Testis (tissue), 5 donors: ENCODE measurements at places on chromosomes 5 and 9.

DNA sequence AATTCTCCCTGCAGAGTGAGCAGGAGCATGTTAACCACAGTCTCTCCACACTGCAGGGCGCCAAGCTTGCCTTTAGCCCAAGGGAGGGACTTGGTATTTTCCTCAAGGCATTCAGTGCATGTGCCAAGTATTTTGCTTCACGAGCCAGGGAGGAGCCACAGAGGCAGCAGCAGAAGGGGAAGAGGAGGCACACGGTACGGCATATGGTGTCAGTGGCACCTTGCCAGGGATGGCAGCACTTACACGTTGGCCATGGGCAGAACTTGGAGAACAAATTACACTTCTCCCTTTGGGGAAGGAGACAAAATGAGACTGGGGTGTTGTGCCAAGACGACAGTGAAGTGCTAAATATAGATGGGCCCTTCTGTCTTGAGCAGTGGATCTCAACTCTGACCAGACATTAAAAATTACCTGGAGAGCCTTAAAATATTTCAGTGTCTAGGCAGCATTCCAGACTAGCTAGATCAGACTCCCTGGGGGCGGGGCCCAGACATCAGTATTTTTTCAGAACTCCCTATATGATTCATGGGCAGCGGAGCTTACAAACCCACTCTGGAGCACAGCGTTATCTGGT, 155.8 kb downstream of the DRD1 start:
- no peak for DNase-seq

- DNase-seq = no peak
Measured at GRCh38 chr5:68230285-68230684, 14.7 kb downstream of the PIK3R1 start.

DNA sequence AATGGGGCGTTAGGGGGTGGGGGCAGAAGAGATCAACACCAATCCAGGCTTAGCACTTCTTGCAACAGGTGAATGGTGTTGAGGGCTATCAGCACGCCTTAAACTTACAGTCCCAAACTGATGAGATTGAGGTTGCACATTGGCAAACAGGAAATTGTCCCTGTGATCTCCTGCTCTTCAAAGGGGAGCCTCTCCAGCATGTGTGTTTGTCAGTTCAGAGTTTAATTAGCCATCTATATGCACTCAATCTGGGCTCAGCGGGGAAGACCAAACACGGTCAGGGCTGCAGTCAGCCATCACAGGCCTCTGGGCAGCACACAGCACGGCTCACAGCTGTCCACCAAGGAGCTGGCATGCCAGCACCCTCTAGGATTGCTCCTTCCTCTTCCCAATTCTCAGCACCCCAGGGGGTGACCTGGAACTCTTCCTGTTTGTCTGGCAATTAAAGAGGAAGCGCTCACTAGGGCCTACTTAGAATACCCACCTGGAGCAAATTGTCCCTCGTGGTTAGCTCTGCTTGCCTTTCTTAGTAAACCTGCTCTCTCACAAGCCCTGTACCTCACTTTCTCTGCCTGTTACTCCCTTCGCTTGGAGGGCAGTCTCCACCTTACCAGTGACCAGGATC, 217.4 kb downstream of the SLIT3 start:
- DNase-seq = no peak

DNA sequence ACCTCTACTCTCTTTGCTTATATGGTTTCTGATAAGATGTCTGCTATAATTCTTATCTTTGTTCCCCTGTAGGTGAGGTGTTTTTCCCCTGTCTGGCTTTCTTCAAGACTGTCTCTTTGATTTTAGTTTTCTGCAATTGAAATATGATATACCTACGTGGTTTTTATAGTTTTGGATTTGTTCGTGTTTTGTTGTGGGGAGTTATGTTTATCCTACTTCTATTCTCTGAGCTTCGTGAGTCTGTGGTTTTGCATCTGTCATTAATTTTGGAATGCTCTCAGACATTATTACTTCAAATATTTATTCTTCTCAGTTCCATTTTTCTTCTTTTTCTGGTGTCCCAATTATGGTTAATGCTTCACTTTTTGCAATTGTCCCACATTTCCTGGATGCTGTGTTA, 521.3 kb downstream of the KCTD16 start:
- no peak for DNase-seq

DNA sequence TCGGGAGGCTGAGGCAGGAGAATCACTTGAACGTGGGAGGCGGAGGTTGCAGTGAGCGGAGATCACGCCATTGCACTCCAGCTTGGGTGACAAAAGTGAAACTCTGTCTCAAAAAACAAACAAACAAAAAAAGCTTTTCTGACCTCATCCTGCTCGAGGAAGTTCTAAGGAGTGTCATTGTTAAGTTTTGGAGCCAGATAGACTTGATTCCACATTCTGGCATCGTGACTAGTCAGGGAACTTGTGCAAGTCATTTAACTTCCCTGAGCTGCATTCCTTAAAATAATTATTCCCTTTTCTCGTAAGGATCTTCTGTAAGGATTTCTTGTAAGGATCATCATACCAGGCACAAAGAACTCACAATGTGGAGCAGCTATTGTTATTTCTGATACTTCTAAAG, 26.2 kb downstream of the SNX24 start:
- no peak for DNase-seq

DNA sequence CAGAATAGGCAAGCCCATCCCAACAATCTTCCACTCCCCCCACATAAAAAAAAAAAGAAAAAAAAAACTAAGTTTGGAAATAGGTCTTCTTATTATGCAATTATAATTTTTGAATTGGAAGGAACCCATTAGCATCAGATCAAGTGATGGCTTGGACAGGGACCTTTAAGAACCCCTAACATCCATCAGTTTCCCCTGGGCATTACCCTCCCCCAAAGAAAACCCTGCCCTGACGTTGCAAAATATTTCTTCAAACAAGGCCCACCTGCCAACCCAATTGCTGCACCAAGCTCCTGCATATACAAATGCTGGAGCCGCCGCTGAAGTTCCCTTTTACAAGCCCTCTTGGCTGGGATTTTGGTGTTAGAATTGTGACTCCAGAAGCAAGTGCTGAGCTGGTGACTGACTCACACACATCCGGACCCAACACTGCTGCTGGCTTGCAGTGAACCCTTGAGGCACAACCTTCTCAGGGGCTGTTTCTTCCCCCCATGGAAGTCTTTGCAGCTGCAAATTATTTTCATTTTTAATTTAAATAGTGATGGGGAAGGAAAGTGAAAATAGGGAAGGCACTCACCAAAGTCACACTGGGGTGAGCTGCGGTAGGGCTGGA, 56.1 kb upstream of the AFAP1L1 start:
- no peak for DNase-seq

- no peak for DNase-seq
Measured at GRCh38 chr5:76849419-76850291, at the start of gene S100Z. TSS of gene S100Z (plus strand) at chr5:76850014. CDS start at chr5:76875360, 25,346 bp downstream.

DNA sequence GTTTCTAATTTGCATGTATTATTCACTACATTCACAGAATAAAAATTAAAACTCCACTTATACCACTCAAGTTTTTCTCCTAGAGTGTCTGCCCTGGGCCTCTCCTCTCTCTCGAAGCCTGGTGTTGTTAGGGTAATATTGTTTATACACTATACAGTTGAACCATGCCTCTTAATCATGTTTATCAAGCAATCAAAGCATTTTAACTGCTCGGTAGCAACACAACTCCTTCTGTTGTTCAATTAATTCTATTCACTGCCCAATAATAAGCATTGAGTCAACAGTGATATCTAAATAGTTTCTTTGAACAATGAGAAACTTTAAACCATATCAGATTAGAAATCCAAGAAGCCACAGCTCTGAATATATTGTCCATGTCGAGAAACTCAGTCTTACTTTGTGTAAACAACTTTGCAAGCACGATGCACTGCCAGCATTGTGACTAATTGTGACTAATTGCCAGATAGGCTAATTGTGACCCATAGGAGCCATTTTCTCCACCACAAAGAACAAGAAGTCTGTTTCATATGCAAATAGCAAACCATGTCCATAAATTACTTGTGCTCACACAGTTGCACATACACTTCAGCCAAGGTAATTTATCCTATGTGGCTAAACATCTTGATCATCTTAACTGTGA, at the start of gene DNAH5:
Gene DNAH5, minus strand, starts transcription at position 129 of the 640 bp plus-strand sequence. CDS start 250 bp downstream, outside the sequence.
- no peak for DNase-seq

DNA sequence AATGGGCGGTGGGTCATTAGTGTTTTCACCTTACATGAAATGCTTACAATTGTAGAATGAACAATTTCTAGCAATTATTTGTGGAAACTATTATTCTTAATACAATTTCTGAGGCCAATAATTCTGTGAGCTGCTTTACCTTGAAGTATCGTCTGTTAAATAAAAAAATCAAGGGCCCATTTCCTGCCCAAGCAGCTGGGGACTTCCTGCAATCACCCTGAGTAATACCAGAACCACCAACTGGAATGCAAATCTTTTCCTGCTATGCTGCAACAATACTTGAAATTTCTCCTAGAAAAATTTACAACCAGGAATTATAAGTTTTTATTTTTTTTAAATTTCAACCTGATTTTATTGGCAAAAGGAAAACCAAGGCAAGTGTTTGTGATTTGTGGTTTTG, 52.6 kb downstream of the ADAMTS16 start:
- DNase-seq = no peak

GRCh38 chr5:150783422-150783928, 4.9 kb downstream of the SMIM3 start:
- no peak for DNase-seq

- no peak for DNase-seq
Measured at GRCh38 chr5:51669095-51669494, 285.8 kb downstream of the ISL1 start.

DNA sequence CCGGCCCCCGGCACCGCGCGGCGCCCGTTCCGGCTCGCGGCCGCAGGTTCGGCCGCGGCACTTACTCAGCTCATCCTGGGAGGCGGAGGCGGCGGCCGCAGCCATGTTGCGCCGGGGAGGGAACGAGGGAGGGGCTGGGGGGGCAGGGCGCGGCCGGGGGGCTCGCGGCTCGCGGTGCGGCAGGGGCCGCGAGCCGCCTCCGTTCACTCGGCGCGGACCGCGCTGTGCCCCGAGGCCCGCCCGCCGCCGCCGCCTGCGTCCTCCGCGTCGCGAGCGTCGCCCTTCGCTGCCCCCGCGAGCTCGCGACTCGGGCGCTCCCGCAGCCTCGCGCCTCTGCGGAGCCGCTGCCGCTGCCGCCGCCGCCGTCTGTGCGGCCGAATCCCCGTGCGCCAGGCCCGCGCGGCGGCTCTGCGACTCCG, 735 bp downstream of the ECPAS start:
- peak; percentile 51 for DNase-seq
